ENCODE measurements at places on chromosomes 11 and 22.

- DNase-seq, result peak; percentile 72
Measured at GRCh38 chr11:77127235-77127911, 673 bp upstream of the MYO7A start.

- DNase-seq, result no peak
Measured at GRCh38 chr11:74923125-74923524, 25.8 kb downstream of the XRRA1 start.

GRCh38 chr11:125401235-125401634, 94.8 kb downstream of the FEZ1 start:
- no peak for DNase-seq

GRCh38 chr11:61403658-61404057, 11.3 kb downstream of the TMEM216 start:
- DNase-seq, result no peak

- no peak for DNase-seq
Measured at GRCh38 chr22:44171561-44171960, 9.2 kb upstream of the PARVG start.

DNA sequence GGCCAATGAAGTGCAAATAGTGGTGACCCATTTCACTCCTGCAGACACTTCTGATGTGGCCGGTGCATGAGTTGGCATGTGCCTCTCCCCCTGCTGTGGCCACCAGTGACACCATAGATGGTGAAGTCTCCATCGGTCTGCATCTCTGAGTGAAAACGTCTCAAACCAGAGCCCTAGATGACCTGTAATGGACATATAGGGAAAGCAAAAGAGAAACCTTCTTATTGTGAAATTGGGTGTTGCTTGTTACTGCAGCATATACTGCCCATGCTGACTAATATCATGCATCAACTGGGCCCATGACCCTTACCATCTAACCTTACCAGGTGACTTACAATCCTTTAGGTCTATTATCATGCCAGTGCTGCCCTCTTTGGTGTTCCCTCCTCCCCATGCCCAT, 11.7 kb upstream of the VPS37C start:
- no peak for DNase-seq

DNA sequence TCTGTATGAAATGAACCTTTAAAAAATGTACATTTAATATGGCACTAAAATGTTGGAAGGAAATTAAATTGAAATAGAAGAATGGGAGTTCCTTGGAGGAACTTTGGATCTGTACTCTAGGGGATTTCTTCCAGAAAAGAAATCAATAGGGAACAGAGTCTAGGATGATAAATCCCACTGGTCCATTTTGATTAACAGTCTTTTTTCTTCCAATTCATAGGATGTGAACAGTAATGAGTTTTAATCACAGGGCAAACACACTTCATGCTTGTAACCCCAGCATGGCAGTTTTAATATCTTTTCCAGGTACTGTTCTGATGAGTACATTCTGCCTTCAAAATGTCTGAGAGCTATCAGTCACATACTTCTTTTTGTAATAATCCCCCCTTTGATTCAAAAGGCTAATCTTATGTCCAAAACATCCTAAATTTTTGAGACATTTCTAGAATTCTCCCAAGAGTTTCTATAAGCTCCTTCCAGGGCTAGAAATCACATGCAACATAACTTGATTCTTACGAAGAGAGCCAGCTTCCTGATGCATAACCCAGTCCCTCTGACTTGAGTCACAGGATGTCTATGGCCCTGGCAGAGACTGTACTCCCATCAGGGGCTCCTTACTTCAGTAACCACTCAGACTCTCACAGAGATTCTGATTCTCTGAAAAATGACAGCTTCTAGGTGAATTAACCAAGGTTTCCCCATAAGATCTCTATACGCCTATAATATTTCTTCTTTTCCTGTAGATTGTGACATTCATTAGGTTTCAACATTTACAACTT, 112.9 kb downstream of the SLC36A4 start:
- no peak for DNase-seq

DNA sequence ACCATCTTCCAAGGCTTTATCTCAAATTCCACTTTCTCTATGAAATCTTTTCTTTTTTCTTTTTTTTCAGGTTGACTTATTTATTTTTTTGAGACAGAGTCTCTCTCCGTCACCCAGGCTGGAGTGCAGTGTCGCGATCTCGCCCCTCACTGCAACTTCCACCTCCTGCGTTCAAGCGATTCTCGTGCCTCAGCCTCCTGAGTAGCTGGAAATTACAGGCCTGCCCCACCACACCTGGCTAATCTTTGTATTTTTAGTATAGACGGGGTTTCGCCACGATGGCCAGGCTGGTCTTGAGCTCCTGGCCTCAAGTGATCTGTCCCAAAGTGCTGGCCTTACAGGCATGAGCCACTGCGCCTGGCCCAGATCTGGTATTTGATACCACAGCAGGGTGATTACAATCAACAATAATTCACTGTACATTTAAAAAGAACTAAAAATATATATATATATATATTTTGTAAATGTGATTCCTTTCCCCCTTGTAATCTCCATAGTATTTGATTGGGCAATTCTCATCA, 121.5 kb downstream of the MSANTD4 start:
- DNase-seq, result no peak

DNA sequence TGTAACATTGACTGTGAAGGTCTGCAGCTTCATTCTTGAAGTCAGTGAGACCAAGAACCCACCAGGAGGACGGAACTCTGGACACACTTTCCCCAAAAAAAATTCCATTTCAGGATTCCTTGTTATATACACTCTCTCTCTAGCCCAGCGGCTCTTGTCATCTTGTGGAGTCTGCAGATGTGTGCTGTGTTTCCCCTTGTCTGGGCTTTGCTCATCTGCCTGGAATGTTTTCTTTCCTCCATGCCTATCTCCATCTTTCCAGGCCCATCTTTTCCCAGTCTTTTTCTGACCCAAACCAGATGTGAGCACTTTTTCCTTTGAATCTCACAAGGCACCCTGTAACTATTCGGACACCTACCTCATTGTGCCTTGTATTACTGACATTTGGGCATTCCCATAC, 5.1 kb upstream of the DRG1 start:
- no peak for DNase-seq

All from DMS79 treated with DMSO at 0.1 percent for 48 hours (cell line).